ENCODE measurements at places on chromosomes 2 and 18.

DNA sequence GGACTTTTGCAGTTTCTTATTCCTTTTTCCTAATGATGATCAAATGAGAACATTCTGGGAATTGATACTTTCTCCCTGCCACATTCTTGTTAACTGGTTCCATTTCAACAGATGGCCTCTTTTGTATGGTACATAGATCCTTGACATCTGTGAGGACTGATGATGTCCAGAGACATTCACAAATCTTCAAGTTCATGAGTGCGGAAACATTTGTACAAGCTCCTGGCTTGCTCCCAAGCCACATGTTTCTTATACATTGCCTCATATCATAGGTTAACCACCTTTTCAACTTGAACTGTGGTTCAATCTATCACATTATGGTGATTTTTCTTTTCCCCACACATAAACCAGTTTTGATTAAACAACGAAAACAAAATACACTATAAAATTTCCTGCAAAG lies 267.3 kb downstream of the CLIP4 start:
- no peak for DNase-seq

- DNase-seq: no peak
Measured at GRCh38 chr2:47388888-47389287, 14.1 kb upstream of the MSH2 start.

- DNase-seq: no peak
Measured at GRCh38 chr2:100303744-100304143, 18.6 kb downstream of the LONRF2 start.

- DNase-seq: no peak
Measured at GRCh38 chr18:13112982-13113381, 105.6 kb upstream of the LDLRAD4 start.

- DNase-seq: no peak
Measured at GRCh38 chr18:13007248-13007560, 16.0 kb downstream of the CEP192 start.

DNA sequence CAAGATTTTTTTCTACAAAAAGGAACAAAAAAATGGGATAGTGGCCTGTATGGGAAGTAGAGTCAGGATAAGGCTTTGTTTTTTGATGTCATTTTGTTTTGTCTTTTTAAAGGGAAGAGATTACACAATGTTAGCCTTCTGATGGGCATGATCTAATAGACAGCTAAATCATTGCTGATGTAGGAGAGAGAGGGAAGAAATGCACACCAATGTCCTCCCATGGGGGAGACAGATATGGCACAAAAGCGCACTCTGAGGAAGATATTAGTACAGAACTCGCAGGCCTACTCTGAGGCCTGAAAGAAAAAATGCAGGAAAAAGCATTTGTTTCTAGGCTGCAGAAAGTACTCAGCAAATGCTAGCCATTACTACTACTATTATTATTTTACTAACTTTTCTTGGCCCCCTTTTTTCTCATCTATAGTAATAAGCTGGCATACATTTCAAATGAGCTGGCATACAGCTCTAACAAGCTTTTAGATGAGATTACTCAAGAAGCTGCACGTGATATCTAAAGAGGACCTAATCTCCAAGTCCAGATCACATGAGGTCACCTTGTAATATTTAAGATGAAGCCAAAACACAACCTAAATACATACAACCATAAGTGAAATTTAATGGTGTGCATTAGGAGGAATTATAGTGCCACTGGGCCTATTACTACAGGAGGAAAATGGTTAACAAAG lies 269.4 kb upstream of the TANK start:
- DNase-seq: no peak

- DNase-seq: no peak
Measured at GRCh38 chr2:135931776-135932443, 53.5 kb downstream of the DARS1 start.

DNA sequence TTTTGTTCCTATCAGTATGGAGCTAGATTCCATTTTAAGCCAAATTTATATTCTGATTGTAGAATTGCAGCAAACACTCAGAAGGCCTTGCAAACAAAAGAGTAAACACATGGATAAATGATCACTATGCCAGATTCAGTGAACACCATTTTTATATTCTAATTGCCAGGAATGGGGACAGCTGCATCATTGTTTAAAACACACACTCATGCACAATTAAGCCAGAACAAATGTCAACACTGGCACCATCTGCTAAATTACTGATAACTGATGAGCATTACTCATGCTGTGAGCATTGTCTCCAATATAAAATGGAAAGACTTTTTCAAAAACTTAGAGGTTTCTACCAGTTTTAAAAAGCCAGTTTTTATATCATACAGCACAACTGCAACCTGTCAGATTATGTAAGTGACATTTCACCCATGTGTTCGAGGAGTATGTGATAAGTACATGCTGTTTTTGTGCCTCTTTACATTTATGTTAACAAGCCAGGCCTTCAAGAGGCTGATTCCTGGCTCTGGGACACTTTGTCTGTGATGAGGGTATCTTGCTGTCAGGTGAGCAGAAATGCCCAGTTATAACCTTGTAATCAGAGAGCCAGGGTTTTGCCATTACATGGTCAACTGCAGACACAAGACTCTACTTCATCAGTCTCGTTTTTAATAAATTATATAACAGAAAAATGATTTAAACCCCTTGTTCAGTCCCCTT lies 4.4 kb upstream of the ST8SIA5 start:
- no peak for DNase-seq

DNA sequence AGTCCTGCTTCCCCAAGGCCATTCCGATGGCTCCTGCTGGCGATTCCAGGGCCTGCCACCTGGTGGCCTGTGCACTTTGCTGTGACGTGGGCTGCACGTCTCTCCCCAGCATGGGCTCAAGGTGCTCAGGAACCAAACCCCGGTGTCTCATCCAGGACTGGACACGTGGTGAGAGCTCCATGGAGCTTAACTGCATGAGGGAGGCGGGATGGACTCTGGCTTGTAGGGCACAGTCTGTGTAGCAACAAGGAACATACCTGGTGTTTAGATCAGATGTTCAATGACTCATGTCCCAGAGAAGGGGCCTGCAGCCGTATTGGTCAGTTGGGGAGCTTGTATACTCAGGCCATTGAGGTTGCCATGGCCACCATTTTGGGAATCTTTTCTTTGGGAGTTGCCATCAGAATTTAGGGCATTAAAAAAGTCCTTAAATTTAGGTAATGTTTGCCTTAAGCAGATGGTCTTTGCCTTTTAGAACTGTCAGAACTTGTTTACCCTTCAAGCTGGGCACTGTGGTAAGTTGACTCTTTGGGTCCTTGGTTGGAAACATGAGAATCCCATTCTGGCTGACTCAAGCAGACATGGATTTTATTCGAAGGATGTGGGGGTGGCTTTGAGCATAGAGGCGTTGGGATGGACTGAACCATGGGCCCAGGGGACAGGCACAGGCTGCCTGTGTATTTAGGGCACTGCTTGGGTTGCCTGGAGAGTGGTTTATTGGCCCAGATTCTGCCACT lies 21.0 kb downstream of the AGAP1 start:
- DNase-seq: no peak

GRCh38 chr2:16647992-16648617 lies 17.5 kb downstream of the CYRIA start:
- DNase-seq: no peak

DNA sequence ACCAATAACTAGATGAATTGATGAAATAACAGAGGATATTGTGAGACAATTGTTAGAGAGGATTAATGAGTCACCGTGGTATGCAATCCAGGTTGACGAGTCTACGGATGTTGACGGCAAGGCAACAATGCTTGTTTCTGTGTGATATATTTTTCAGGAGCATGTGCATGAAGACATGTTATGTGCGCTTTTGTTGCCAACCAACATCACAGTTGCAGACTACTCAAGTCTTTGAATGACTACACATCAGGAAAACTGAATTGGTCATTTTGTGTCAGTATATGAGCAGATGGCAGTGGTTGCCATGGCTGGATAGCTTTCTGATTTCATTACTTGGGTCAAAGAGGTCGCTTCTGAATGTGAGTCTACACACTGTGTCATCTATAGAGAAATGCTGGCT lies 96.8 kb upstream of the CRACDL start:
- no peak for DNase-seq

DNA sequence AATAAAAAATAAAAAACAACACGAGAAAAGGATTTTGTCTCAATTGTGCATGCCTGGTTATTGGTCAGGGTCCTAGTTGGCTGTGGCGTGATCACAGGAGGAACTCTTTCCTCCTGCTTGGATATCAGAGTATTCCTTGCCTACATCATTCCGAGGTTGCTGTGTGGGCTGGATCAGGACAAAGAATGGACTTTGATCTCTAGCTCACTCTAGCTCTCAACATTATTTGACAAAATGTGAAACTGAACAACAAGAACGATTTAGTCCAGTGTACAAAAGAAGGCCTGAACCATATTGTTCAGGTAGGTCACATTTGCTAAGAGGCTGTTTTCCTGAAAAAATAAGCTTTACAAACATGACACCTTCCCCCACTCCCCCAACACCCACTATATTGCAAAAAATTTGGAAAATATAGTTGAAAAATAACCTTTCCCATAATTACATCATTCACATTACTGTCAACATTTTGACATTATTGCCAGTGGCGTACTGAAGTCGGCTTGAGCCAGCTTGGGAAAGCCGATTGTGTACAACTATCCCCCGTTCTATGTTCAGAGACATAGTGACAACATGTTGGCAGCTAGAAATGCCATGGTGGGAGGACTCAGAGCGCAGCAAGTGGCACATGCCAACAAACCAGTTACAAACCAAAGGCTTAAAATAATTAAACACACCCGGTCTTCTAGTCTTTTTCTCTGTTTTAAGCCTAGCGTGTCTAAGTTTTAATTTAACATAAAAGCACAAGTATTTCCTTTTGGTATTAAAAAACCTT lies 179.0 kb downstream of the LPIN1 start:
- no peak for DNase-seq

GRCh38 chr2:98445177-98445682 lies 572 bp downstream of the INPP4A start:
- no peak for DNase-seq

DNA sequence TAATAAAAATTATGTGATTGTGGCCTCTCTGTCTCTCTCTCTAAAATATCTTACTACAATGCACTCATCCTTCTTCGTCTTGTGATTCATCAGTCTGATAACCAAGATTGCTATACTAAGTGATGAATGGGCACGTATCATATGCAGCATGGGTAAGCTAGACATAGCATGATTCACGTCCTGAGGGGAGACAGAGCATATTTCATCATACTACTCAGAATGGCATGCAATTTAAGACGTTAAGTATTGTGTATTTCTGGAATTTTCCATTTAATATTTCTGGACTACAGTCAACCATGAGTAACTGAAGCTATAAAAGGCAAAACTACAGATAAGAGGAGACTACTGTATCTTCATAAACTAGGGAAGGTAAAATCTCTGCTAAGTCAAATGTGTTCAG lies 97.0 kb upstream of the CD226 start:
- DNase-seq: no peak

GRCh38 chr2:235511187-235511661 lies 17.4 kb downstream of the AGAP1 start:
- no peak for DNase-seq

- no peak for DNase-seq
Measured at GRCh38 chr18:73613706-73614340, 533.8 kb downstream of the FBXO15 start.

DNA sequence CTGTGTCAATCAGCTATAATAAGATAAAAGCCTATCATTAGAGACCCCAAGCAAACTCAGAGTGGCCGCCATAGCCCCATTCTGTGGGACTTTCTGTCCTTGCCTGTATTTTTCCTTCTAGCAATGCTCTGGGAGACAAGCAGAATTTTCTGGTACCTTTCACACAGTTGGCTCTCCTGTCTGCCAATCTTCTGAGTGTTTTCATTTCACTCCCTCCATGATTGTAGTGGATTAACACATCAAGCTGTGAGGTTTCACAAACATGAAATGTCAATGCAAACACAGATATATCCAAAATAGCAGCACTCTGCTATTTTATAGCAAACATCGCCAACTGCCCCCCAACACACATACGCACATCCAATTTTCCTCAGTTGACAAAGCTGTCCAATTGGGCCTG lies 64.9 kb downstream of the C1D start:
- DNase-seq: no peak

- peak; percentile 48 for DNase-seq
Measured at GRCh38 chr18:62715759-62716615, 646 bp downstream of the PHLPP1 start.

DNA sequence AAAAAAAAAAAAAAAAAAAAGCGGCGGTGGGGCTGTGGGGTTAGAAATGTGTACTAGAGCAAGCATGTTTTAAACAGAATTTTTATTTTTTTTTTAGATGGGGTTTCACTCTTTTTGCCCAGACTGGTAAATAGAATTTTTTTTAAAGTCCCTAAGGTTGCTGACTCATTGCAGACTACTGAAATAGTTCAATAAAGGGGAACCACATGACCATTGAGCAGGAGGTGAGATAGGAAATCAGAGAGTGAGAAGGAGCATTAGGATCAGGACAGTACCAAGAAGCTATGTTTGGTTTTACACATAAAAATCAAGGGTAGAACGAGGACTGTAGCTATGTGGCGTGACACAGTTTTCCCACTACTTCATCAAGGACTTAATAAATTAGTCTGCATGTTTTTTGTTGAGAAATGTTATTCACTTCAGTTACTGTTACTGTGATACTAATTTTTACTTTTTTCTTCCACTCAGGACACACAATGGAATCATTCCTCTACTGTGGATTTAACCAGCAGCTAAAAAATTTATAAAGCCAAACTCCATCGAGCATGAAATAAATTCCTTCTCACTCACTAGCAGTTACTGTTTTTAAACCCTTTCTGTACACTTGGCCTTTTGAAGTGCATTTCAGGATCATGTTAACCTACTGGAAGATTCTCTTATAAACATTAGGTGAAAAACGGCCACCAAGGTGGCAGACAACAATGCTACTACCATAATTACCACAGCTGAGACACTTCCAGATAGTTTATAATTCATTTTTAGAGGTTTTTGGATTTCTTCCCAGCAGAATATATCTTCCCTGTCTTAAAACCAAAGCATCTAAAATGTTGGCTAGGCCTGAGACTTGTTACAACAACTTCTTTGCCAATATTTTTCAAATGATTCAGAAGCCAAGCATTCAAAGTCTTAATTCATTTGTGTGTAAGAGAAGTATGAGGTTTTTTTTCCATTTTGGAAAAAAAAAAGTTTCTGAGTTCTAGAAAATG lies 33.2 kb downstream of the LAMA1 start:
- DNase-seq: no peak

GRCh38 chr2:135169900-135170753 lies 118.0 kb downstream of the RAB3GAP1 start:
- no peak for DNase-seq

GRCh38 chr2:31420936-31421335 lies 6.4 kb upstream of the XDH start:
- no peak for DNase-seq

GRCh38 chr2:2717406-2717805 lies 386.3 kb upstream of the MYT1L start:
- DNase-seq: no peak

- no peak for DNase-seq
Measured at GRCh38 chr2:38661306-38661705, 4.6 kb upstream of the GALM start.

- DNase-seq: no peak
Measured at GRCh38 chr2:71697106-71698004, 244.0 kb downstream of the DYSF start.
